ENCODE measurements at places on chromosomes 6 and 20.
A peak's percentile ranks its signal among the peaks of the same experiment; 100 is the strongest.

DNA sequence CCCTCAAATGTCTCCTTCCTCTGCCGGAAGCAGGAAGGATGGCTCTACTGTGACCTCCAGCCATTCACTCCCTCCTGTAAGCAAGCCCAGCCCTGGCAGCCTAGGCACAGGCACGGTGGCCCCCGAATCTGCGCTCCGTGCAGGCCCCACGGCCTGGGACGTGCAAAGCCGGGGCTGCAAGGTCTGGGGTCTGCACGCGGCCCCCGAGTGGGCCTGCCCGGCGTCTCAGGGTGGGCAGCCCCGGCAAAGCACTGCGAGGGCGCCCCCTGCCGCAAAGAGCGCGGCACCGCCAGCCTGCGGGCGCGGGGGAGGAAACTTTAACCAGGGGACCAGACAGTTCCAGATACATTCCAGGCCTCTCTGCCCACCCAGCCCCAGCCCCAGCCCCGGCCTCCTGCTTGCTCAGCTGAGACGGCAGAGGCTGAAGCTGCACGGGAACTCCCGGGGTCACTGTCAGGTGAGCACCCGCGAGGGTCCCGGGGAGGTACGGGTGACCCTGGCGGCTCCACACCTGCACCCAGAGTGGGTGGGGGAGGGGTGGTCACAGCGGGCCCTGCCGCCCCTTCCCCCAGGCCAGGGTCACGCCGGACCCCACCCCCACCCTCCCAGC is 98.8 kb downstream of the ASXL1 start:
- peak; percentile 65 for DNase-seq

DNA sequence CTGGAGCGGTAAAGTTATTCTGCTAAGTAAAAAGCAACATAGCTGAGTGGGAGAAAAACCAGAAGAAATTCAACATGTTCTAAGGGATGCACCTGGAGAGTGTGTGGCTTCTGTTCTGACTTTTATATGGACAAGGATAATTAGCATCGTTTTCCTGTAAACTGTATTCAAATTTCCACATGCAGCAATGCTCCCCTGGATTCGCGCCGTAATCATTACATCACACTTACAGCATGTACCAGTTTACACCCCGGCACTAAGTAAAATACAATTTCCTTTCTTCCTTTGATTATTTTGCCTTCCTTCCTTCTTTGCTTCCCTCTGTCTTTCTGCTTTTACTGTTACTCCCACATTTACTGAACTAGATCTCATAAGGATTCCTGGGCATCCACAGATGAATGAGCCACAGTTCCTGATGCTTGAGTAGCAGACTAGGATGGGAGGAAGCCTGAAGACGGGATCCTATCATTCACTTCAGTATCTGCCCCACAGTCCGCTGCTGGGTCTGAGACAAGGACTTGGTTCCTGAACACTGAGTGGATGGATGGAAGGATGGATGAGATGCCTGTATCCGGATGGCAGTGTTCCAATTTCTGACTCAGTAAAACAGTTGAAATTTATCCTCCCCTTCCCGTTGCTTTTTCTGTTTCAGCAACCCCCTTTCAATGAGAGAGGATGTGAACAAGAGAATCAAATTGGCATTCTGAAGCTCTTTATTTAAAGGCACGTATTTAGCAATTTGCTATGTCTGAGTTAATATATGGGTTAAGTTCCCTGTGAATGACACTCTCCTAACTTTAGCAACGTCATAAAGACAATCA is 174.6 kb downstream of the GJA10 start:
- DNase-seq, result no peak

- DNase-seq, result no peak
These were observed 619 bp upstream of the PDE7B start for GRCh38 chr6:135850882-135851281.

DNA sequence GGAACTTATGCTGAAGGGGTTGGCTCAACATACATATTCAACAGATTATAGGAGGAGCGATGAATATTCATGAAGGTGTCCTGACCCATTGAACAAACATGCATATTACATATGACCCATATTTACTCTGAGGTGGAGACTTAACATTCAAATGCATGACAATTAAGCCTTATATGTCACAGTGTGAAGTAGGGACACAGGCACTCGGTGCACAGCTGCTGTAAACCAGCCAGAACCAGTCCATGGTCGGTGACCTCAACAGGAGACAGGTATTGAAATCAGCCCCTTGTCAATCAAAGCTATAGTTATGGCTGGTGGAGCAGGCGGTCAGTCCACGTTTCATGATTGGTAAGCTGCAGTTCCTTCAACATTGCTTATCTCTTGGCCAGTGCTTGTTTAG is 347.3 kb downstream of the THBS2 start:
- DNase-seq, result no peak

GRCh38 chr20:9482180-9482579 is 32.2 kb upstream of the LAMP5 start:
- no peak for DNase-seq

GRCh38 chr6:125393449-125393858 is 91.7 kb upstream of the HDDC2 start:
- no peak for DNase-seq

DNA sequence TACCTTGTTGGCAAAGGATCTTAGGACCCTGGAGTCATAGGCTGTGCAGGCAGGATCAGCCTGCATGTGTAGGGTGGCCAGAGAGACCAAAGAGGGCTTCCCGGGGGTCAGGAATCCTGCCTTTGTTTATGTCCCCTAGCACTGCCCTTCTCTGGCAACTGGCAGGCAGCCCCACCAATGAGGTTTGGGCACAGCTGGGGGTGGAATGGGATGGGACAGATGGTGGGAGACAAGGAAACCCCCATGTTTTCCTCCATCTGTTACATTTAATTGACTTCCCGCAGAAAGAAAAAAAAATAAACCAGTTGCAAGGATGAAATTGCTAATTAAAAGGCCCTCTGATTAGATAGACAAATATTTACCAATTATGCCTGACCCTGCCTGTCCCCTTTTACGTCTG is 27.6 kb downstream of the CD40 start:
- no peak for DNase-seq

DNA sequence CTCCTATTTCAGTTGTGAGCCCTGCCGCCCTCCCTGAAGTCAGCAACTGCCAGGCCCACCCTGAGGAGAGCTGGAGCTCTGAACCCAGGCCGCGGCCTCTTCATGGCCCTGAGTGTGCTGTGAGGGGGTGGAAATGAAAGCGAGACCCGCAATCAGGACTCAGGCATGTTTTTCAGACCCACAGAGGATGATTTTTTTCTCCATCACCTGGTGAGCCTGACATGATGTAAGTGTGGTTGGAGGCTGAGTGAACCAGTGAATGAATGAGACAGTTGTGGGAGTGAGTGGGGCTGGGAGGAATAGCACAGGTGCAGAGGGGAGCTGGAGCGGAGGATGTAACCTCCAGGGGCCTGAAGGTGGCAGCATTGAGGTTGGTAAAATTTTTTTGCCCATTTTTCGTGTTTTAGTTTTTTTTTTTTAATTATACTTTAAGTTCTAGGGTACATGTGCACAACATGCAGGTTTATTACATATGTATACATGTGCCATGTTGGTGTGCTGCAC is 18.3 kb downstream of the RAET1L start:
- no peak for DNase-seq

GRCh38 chr6:154852687-154853086 is 119.5 kb downstream of the SCAF8 start:
- no peak for DNase-seq

GRCh38 chr6:47023573-47023972 is 18.6 kb downstream of the ADGRF1 start:
- no peak for DNase-seq

DNA sequence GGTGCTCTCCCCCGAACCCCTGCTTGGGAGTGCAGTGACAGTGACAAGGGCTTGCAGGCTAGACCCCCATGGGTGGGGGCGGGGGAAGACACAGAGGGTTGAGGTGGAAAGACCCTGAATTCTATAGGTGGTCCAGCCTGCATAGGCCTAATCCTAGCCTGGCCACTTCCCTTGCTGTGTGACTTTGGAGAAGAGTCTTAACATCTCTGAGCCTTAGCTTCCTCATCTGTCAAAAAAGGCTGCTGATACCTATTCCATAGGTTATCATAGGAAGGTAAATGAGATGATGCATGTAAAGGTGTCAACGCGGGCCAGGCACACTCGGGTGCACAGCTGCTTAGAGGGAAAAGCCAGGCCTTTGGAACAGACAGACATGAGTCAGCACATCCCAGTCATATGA is 15.8 kb downstream of the BPIFB4 start:
- no peak for DNase-seq

GRCh38 chr6:37123957-37124729 is 45.8 kb upstream of the PIM1 start:
- DNase-seq, result no peak

GRCh38 chr6:163688739-163689362 is 274.3 kb downstream of the QKI start:
- DNase-seq, result no peak

DNA sequence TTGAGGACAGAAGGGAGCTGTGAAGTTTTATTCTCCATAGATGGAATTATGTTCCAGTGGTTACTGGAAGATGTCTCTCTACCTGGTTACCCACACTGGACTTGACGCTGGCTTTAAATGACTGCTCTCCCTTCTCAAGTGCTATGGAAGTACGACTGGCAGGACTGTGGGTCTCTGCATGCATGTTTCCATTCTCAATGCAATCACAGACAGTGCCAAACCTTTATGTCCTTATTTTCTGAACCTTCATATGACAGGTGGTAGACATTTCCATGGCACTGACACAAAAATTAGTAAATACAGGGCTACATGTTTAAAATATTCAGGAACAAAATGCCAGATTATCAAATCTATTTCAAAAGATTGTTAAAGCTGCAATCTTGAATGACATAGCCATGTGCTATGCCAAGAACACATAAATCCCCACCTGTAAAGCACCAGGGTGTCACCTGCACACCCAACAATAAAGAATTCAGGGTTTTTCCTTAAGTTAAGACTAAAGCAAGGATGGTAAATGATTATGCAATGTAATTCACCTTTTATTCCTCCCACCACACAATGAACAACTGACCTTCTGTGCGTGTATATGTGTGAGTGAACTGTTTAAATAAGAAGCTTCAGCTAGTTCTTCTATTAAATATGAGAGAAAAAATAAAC is 153.3 kb upstream of the ENPP5 start:
- no peak for DNase-seq

- no peak for DNase-seq
These were observed 39.9 kb downstream of the SLC52A3 start for GRCh38 chr20:728256-728944.

- DNase-seq, result no peak
These were observed 39.0 kb downstream of the CAP2 start for GRCh38 chr6:17432356-17432755.

GRCh38 chr20:46981184-46981583 is 86.5 kb downstream of the EYA2 start:
- DNase-seq, result no peak

- DNase-seq, result no peak
These were observed 11.3 kb downstream of the RBM38 start for GRCh38 chr20:57402206-57403125.

- DNase-seq, result peak; percentile 79
These were observed 74.0 kb downstream of the ZBTB2 start for GRCh38 chr6:151317103-151317994.

DNA sequence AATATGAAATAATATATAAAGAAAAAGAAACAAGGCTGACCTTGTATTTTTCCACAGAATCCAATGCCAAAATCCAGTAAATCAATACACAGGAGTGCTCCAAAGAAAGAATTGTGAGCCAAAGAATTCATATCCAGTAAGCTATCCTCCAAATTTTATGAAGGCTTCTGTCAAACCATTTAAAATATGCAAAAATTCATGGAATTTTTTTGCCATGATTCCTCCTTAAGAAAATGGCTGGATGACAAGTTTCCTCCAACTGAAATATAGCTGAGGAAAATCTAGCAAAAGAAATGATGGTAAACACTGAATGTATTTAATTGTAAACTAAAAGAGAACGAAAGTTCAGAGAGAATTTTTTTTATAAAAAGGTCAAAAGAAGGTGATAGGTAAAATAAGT is 290.3 kb downstream of the UBE3D start:
- no peak for DNase-seq

DNA sequence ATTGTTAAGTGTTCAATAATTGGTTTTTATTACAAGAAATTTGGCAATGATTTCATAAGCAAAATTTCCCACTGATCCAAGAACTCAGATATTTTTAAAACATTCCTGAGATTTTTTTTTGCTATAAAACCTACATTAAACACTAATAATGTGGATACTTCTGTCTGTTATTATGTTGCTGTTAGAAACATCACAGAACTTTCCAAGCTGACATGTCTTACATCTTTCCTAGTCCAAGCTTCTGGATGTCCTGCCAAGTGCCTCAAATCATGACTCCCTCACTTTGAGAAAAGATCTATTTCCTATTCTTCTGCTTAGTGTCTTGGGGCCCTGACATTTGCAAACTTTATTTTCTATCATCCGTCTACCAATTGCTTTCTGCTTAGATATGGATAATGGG is 110.8 kb downstream of the RFPL4B start:
- no peak for DNase-seq
